Effector CD4-positive, alpha-beta T cell (primary cell): ENCODE measurements at places on chromosomes 5 and 9.

DNA sequence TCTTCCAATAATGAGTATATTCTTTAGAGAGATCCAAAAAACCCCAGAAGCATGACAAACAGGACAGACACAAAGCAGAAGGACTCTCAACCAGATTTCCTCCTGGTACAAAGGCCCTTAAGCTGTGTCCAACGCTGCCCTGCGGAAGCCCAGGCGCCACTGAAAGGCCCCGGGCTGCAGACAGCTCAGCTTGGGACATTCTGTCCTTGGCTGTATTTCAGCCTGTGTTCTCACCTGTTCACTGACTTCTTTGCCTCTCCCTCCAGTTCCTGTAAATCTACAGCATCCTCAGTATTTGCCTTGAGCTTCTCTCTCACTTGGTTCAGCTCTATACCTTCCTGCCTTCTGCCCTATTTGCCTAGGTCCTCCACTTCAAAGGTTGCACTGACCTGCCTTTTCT, 96.5 kb downstream of the SH3TC2 start:
- DNase-seq = no peak

DNA sequence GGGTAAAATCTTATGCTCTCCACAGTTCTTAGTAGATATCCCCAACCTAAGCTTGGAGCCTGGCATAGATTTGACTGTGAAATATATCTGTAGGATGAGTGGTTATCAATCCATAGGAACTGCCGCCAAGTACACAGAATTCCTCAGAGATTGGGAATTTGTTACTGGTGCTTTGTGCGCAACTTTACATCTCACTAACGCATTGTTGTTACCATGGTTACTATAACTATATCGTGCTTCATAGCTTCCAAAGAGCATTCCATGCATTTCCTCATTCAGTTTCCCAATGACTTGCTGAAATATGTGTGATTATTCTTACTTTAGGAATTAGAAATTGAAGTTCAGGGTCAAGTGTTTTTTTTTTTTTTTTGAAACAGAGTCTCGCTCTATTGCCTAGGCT, 9.5 kb upstream of the GGTA1 start:
- no peak for DNase-seq

DNA sequence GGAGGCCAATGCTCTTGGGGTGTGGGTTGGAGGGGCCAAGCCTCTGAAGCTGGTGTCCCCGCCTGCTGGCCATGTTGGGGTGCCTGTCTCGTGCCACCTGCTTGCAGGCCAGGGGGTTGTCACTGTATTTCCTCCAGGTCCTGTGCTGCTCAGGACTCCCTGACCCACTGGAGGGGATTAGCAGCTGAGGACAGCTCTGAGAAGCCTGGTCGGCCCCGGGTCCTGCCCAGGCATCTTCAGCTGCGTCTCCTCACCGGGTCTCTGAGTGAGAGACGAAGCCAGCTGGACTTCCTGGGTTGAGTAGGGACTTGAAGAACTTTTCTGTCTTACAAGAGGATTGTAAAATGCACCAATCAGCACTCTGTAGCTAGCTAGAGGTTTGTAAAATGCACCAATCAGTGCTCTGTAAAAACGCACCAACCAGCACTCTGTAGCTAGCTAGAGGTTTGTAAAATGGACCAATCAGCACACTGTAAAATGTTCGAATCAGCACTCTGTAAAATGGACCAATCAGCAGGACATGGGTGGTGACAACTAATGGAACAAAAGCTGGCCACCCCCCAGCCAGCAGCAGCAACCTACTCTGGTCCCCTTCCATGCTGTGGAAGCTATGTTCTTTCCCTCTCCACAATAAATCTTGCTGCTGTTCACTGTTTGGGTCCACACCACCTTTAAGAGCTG, 20.6 kb upstream of the SLC9A3 start:
- no peak for DNase-seq

DNA sequence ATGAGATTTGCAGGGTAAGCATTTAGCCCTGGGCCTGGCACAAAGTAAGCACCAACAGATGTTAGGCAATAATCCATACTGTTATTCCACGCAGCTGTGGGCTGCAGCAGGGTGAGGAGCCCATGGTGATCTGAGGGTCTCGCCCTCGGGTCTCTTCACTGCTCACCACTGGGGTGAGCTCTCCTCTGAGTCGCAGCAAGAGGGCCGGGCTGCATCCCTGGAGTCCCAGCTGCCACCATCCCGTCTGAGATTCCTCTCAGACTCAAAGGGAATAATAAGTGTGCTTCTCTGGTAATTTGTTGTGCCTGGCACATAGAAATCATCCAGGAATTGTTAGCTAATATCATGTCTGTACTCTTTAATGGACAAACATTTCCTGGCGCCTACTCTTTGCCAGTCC, 6.9 kb downstream of the NKX2-5 start:
- DNase-seq = no peak

DNA sequence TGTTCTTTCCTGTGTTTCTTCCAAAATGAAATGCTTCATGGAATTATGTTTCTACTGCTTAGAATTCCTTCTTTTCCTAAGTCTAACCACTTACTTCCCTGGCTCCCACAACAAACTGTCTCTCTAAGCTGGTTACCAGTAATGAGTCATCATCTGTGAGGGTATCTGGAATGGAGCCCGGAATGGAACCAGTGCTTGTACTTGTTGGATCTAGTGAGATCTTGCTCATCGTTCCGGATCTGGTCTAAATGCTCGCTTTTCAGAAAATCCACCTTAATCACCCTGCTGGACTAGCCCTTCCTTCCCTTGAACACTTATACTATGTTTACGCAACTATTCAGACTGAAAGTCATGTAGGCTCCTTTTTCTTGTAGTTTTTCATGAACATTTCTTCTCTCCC, 184.8 kb downstream of the PBX3 start:
- DNase-seq = no peak

GRCh38 chr9:73154271-73154670, 2.6 kb downstream of the ANXA1 start:
- no peak for DNase-seq

- no peak for DNase-seq
Measured at GRCh38 chr5:82519558-82519957, 241.4 kb upstream of the RPS23 start.

GRCh38 chr5:40879163-40879942, 29.9 kb upstream of the C7 start:
- DNase-seq = no peak

DNA sequence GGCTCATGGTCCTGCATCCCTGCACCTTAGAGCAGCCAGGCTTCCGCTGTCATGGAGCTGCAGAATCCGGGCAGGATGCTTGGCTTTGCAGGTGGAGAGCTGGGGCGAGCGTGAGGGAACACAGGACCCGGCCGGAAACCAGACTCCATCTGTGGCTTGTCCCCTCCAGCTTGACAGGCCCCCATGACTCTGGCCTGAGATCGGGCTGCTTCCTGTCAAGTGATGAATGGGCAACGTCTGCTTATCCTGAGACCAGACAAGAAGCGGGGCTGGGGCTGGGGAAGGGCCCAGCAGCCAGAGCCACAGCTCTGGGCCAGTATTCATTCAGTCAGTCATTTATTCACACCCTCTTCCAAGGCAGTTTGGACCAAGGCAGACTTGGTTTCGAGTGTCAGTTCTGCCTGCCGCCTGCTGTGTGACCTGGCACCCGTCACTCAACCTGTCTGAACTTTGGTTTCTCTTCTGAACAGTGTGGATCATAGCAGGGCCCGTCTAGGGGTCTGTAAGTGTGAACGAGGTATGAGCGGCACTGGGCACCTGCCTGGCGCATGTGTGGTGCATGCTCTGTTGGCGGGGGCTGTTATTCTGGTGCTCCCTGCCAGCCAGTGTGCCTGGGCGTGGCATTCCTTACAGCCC, 37.5 kb downstream of the NEK6 start:
- DNase-seq = no peak

DNA sequence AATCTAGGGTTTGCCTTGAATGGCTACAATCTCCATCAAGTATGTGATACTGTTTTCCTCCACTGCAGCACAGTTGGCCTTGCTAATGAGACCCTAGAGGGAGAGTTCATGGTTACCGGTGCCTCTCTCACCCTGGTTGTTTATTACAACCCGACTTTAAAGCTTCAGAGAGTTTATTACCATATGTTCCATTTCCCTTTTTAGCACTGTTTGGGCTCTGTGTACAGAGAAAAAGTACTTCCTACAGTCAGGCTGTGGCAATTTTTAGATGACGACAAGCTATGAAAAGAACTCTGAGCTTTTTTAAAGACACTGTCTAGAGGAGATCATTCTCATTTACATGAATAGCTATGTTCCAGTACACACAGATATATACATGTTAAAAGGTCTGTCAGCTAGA, 48.8 kb upstream of the PLCXD3 start:
- DNase-seq = no peak

DNA sequence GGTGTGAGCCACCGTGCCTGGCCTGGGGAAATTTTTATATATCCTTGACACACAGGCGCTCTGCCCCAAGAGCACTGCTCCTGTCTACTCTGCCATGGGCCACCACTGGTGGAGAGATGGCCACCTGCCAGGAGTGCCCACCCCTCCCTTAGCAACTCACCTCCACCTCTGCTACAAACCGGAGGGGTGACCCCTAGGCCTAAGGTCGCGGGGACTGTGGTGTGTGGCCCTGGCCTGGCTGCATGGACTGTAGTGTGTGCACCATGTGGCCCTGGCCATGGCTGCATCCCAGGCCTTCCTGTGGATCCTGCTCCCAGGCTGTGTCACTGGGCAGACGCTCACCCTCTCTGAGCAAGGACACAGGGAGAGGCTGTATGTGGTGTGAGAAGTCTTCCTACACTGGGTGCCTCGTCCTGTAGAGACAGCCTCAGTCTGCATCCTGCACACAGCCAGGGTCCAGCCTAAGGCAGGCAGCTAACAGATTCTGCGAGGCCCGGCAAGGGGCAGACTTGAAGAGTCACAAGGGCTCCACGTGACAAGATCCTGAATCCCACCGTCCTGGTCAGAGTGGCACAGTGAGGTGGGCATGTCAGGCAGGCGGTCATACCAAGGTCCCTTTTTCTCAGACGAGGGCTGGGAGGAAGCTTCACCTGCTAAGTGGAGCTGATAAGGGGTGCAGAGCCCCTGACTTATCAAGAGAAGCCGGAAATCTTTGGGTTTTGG, 10.3 kb downstream of the NINJ1 start:
- no peak for DNase-seq

- no peak for DNase-seq
Measured at GRCh38 chr9:109781541-109782197, 1.7 kb downstream of the PALM2AKAP2 start.

GRCh38 chr5:151902215-151902614, 22.4 kb downstream of the GLRA1 start:
- no peak for DNase-seq

DNA sequence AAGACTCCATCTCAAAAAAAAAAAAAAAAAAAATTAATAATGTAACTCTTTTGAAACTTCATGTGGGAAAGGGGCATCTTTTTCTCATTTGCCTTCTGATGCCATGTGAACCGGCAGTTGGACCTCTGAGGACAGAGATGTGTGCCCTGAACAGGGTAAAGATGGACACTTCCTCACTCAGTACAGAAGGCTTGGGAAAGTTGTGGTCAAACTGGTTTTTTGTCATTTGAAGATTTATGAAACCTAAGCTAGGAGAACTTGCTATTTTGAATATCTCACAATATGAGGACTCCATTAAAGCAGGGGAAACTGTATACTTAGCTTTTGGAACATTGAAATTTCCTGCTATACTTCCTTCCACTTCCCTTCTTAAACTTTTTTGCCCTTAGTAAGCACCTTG, 147.5 kb upstream of the ALDH1B1 start:
- no peak for DNase-seq

DNA sequence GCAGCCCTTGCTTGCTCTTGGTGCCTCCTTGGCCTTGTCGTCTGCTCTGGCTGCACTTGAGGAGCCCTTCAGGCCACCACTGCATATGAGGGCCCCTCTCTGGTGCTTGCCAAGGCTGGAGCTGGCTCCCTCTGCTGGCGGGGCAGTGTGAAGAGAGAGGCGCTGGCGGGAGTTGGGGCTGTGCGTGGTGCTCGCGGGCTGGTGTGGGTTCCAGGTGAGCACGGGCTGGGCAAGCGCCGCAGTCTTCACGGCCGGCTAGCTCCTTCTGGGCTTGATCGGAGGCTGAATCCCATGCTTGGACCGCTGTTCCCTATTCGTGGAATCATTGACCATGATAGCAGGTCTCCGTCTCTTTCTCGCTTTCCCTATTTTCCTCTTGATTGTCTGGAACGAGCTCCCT, 56.5 kb downstream of the XRCC4 start:
- DNase-seq = no peak

DNA sequence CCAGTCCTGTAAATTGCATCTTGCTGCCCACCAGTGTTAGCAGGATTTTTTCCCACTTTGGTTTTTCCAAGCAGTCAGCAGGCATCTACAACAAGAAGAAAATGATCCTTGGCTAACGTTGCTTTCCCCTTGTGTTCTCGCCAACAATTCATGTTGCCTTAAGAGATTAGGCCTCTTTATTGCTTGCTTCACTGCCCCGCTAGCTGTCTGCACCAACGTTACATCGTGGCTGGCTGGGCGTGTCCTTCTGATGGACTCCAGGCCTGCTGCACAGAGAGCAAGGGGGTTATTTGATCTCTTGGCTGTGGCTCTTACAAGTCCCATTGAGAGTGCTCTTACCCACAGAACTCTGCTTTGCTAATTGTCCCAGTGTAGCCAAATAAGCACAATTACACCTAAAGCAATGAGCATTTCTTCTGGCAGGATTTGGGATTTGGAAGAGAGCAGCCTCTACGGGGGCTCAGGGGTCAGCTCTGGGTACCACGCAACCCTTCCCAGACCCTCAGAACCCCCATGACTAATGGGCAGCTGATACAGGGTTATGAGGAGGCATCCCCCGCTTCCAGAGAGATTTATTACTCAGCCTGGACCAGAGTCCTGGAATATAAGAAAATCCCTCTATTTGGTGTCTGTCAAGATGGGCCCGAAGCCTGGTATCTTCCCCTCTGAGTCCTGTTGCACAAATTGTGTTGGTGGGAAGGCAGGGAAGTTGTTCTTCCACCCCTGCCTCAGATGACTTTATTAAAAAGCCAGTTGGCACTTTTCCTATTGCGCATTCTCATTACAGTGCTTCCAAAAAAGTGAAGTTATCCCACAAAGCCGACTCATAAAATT, 17.6 kb downstream of the DCANP1 start:
- no peak for DNase-seq

GRCh38 chr5:35971878-35972210, 19.3 kb downstream of the UGT3A1 start:
- DNase-seq = no peak

DNA sequence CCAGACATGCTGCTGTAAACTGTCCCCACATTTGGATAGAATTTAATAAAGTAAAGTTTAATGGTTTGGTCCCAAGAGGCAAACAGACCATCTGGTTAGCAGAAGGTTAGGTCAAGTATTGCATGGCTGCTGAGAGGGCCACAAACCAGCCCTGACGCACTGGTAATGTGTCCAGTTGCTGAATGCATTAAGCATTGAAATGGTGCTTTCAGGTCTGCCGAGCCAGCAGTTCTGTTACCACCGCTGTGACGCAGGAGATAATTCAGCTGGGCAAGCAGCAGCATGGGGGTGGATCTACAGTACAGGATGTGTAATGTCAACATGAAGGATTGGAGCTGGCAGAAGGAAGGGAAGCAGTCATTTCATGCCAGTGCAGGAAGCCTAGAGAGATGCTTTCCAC, 16.0 kb downstream of the ZNF462 start:
- DNase-seq = no peak

DNA sequence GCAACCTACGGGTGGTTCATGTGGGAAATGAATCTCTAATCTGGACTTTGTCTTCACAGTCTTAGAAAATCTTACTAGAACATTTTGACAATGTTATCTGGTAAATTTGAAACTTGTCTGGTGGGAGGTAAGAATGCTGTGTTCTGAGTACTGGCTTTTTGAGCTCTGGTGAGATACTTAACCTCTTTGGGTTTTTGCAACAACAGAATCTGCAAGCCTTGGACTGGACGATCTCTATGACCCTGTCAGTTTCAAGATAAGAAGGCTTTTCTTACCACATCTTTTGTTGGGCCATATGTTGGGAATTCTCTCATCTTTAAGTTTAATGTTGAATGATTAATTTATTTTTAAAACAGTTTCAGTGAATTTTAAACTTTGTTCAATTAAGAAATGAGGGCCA, 112.9 kb downstream of the GOLPH3 start:
- DNase-seq = no peak
